ENCODE measurements at places on chromosomes 7 and 10.

GRCh38 chr10:123746061-123746460 lies 79.9 kb downstream of the GPR26 start:
- H3K27me3 ChIP-seq = no peaks in the 10 kb centered on the region
- H3K36me3 ChIP-seq = no peaks in the 10 kb centered on the region
- no peaks in the 10 kb centered on the region for H3K4me1 ChIP-seq

- no peaks in the 10 kb centered on the region for H3K4me1 ChIP-seq
- peaks cover 2% of the 10 kb centered on the region for H3K27me3 ChIP-seq
- H3K36me3 ChIP-seq = no peaks in the 10 kb centered on the region
- no peak overlapping the region for H3K27ac ChIP-seq
- H3K4me3 ChIP-seq = no peak overlapping the region
These were observed 73.2 kb downstream of the SEM1 start for GRCh38 chr7:96636342-96636860.

- H3K4me1 ChIP-seq = peaks cover 40% of the 10 kb centered on the region
- no peak overlapping the region for H3K27ac ChIP-seq
- no peak overlapping the region for H3K4me3 ChIP-seq
- DNase-seq = peak; percentile 65
These were observed 36.1 kb downstream of the NUDCD3 start for GRCh38 chr7:44454348-44454747.

DNA sequence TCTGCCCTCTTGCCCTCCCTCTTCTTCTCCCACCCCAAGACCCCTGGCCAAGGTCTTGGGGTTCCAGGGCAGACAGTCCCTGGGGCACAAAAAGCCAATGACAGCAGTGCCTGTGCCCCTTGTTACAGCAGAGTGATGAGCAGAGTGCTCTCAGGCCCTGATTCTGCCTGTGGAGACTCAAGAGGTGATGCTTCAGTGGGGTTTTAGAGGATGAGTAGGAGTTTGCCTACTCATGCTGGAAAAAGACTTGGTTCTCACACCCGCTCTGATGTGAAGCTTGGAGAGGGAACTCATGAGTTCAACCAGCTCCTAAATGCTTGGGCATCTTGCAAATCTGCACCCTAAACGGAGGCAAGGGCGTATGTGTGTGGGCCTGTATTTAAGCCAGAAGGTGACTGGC lies 58.2 kb downstream of the CAMK2B start:
- H3K36me3 ChIP-seq = no peaks in the 10 kb centered on the region
- peaks cover 8% of the 10 kb centered on the region for H3K27me3 ChIP-seq
- H3K4me1 ChIP-seq = peaks cover 2% of the 10 kb centered on the region
- H3K27ac ChIP-seq = no peak overlapping the region
- no peak overlapping the region for H3K4me3 ChIP-seq
- no peak for DNase-seq

DNA sequence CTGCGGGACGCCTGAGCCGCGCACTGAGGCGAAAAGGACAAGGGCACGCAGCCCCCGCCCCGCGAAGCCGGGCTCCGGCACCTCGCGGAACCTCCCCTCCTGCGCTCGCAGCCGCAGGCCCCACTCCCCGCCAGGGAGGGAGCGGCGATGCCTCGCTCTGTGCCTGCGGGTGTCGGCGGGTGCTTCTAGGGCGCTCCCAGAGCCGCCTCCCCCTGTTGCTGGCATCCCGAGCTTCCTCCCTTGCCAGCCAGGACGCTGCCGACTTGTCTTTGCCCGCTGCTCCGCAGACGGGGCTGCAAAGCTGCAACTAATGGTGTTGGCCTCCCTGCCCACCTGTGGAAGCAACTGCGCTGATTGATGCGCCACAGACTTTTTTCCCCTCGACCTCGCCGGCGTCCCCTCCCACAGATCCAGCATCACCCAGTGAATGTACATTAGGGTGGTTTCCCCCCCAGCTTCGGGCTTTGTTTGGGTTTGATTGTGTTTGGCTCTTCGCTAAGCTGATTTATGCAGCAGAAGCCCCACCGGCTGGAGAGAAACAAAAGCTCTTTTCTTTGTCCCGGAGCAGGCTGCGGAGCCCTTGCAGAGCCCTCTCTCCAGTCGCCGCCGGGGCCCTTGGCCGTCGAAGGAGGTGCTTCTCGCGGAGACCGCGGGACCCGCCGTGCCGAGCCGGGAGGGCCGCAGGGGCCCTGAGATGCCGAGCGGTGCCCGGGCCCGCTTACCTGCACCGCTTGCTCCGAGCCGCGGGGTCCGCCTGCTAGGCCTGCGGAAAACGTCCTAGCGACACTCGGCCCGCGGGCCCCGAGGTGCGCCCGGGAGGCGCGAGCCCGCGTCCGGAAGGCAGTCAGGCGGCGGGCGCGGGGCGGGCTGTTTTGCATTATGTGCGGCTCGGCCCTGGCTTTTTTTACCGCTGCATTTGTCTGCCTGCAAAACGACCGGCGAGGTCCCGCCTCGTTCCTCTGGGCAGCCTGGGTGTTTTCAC lies 519 bp downstream of the ITGB8 start:
- H3K4me3 ChIP-seq = peak overlapping the region; percentile 74
- H3K27me3 ChIP-seq = peaks cover 71% of the 10 kb centered on the region
- peaks cover 17% of the 10 kb centered on the region for H3K4me1 ChIP-seq

Data from activated CD8-positive, alpha-beta memory T cell treated with anti-CD3 and anti-CD28 coated beads, Interleukin-2, amount 10 ng/mL, durations not matched to agents 7 days and 5 days (primary cell).